ENCODE measurements at places on chromosomes 4 and X.

DNA sequence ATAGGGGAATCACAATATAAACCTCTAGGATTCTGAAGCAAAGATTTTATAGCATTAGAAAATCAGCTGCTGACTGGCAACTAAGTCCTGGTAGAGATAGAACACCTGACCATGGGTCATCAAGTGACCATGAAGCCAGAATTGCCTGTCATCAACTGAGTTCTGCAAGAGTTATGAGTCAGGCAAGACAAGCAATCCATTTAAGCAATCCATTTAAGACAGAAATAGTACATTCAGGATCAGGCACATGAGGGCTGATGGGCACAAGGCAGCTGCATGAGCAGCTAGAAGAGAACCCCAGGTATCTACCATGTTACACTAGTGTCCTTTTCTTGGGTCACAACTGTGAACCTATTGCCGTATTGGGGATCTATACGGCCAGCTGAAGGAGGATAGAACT lies 98.9 kb downstream of the SPRY1 start:
- no peak for DNase-seq

DNA sequence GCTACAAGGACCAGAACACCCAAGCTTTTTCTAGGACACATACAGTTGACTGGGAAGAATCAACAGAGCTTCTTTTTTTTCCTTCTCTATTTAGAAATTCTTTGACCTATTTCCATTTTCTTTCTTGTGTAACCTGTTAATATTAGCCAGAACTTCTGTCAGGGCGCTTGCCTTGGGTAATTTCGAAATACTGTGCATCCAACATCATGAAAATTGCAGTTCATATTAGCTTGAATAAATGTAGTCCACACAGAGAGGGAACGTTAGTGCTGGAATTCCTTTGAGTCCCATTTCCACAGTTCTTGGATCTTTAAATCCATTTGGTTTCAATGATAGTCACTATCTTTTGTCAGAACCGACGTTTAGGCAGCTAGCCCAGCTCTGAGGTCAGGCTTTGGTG lies 141.8 kb downstream of the MXRA5 start:
- DNase-seq, result no peak

GRCh38 chrX:42783451-42783850 lies 5.5 kb upstream of the PPP1R2C start:
- DNase-seq, result no peak

DNA sequence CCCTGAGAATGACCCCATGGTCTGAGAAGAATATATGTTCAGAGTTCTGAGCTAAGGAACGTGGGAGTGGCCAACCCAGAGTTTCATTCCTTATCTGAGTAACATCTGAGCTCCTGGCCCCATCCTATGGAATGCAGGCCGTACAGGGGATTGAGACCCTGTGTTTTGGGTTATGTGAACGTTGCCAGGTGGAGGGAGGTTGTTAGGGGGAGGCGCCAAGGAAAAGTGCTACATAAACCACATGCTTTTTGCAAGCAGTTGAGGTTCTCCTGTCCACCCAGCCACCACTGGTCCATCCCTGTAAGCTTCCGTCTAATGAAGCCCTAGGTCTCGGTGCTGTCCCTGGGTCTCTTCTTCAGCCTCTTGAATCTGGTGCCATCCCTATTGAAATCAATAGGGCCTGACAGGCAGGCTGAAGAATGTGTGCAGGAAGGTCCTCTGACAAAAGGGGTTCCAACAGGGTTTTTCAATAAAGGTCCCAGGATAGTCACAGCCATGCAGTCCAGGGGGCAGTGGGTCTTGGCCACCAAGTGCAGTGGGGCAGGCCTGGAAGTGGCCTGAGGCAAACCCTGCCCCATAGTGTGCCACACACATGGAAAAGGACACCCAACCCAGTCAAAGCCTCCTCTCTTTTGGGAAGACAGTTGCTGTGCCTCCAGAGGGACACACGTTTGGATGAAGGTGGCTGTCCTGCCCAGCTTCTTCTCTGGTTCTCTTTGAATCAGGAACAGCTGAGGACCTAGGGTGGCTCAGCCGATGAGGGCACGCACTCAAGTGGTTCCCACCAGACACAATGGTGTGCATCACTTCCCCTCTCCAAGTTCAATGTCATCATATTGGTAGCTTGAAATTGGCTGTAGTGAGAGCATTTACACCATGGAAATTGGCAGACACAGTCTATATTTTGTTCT lies 53.5 kb downstream of the HTRA3 start:
- no peak for DNase-seq

DNA sequence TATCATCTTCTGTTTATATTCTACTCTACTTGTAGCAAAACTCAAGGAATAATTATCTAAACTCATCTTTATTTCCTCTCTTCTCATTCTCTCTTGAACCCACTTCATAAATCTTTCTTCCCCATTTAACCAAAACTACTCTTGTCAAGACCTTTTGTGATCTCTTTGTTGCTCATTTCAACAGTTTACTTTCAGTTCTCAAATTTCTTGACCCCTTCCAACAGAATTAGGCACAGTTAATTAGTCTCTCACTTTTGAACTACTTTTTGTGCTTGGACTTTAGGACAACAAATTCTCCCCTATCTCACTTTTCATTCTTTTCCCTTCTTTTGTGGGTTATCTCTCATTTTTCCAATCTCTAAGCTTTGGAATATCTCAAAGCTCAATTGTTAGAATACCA lies 27.4 kb upstream of the CAMK2D start:
- no peak for DNase-seq

DNA sequence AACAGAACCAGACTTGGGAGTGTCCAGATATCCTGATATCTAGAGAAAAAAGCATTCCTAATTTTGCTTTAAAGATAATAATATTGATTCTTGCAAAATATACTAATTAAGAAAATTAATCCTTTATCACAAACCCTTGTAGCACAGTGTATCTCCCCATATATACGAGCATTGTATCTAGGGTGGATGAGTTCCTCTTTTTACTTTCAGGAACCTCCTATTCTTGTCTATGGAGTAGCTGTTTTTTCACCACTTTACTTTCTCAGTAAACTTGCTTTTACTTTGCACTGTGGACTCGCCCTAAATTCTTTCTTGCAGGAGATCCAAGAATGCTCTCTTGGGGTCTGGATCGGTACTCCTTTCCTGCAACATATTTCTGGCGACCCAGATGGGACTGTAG lies 103.9 kb downstream of the GLUD2 start:
- no peak for DNase-seq

GRCh38 chr4:36288731-36289426 lies 7.5 kb downstream of the DTHD1 start:
- DNase-seq, result no peak

Data from activated B cell treated with CpG ODN at 0.5 μM for 24 hours (primary cell).